NCI-H1048 (cell line): ENCODE measurements at places on chromosomes 2 and 18.

- peak; percentile 80 for DNase-seq
These were observed 16.4 kb downstream of the DYNAP start for GRCh38 chr18:54607213-54608027.

DNA sequence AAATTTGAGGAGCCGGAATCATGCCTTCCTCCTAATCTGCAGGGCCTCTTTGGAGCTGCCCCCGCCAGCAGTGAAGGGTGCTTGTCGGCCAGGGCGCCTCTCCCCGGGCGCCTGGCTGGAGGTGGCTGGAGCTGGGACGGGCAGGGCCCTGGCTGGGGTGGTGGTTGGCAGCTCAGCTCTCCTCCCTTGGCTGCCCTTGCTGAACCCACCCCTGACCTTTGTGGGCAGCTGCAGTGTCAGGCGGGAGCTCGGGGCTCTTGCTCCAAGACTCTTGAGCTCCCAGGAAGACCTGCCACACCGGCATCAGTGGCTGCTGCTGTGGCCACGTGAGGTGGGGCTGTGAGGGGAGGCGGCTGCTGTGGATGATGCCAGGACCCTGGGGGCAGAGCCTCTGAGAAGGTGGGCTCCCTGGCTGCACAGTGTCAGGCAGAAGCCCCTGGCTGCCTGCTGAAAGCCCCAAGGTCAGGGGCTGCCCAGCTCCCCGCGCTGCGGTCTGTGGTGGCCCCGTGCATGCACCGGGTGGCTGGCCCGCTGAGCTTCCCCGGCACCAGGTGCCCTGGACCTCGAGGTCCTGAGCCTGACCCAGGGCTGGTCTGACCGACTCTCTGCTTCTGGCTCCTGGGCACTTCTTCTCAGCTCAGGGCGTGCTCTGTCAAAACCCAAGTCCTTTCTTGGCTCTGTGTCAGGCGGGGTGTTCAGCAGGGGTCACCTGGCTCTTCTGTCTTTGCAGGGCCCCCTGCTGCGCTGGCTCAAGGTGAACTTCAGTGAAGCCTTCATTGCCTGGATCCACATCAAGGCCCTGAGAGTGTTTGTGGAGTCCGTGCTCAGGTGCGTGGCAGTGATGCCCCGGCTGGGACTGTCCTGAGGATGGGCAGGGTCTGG, 34.5 kb downstream of the PDIA6 start:
- DNase-seq = no peak

DNA sequence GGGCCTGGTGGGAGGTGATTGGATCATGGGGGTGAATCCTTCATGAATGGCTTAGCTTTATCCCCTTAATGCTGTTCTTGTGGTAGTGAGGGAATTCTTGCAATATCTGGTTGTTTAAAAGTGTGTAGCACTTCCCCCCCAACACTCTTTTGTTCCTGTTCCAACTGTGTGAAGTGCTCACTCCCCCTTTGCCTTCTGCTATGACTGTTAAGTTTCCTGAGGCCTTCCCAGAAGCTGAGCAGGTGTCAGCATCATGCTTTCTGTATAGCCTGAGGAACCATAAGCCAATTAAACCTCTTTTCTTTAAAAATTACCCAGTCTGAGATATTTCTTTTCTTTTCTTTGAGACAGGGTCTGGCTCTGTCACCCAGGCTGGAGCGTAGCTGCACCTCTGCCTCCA, 139.4 kb downstream of the RNF152 start:
- DNase-seq = no peak

- no peak for DNase-seq
These were observed 80.0 kb downstream of the ZNF516 start for GRCh38 chr18:76414936-76415621.

DNA sequence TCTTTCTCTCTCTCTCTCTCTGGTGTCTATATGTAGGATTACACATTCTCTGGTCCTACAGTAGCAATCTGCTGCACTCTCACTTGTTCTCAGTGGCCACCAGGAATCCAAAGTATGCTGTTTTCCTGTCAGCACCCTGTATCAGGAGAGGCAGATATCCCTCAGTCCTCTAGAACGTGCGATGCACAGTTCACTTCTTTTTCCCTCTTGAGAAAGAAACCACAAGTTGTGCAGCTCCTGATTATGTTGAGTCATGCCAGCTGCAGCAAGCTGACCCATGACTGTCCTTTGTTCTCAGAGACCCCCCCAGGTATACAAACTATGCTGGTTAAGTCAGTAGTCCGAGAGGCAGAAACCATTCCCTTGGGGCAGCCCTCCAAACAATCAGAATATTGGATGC, 54.6 kb downstream of the LANCL1 start:
- DNase-seq = no peak

DNA sequence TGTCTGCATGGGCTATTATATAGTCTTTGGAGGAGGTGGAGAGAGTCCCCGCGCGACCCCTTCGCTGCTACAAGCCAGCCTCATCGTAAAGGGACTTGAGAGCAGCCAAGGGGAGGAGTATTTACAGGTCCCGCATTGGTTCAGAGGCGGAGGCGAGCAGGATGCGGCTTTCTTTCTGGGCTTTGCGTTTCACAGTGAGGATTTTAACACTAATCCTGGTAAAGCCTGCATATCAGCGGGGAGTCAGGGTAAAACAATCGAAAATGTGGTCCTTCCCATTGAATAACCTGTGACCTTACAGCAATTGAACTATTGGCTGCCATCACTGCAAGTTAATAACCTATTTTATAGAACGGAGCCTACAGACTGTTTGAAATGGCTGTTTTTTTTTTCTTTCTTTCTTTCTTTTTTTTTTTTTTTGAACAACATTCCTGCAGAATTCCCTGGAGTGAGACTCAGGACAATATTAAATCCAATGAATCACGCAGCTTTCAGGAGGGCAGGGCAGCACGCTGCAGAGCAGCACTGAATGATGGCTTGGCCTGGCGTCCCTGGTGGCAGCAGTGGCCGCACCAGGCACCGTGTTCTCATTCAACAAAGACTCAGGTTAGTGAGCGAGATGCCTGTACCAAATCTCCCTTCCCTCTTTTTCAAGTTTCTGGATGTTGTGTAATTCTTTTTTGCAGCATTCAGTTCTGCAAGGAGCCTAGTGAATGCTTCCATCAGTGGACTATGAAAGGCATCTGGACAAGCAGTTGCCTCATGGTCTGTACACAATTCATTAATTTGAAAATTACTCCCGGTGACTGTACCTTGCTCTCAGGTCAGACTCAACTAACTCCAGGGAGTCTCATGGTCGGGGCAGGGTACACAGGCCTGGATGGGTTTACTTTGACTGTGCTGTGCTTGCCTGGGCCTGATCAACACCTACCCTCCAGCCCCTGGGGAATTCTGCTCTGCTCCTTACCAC, 19.8 kb downstream of the SMIM21 start:
- no peak for DNase-seq

DNA sequence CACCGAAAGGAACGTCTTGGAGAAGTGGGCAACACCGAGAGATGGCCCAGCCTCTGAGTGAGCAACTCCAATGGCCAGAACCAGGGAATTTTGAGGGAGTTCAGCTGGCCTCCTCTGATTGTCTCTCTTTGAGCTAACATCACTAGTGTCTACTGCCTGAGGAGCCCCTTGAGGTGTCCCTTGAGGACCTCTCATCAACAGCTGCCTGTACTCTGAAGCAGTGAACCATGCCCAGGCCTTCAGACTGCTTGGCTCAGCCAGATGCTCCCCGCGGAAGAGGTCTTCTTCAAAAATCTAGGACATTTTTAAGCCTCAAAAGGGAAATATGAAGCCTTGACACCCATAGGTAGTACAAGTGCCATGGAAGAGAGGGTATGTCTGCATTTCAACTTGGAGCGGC, 430.4 kb downstream of the TXNL1 start:
- DNase-seq = no peak

DNA sequence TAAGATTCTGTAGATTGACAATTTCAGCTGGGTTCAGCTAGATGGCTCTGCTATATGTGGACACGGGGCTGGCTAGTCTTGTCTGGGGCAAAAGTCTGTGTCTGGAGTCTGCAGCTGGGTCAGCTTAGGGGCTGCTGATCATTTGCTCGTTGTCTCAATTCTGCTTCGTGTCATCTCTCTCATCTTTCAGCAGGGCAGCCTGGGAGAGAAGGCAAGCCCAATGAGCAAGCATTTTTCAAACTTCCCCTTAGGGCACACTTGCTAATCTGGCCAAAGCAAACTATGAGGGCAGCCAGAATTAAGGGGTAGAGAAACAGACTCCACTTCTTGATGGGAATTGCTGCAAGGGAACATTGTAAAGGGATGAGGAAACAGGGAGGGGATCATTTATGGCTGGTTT, 462.6 kb downstream of the SLC4A3 start:
- DNase-seq = no peak

GRCh38 chr2:26786207-26787028, 562 bp downstream of the CENPA start:
- no peak for DNase-seq

DNA sequence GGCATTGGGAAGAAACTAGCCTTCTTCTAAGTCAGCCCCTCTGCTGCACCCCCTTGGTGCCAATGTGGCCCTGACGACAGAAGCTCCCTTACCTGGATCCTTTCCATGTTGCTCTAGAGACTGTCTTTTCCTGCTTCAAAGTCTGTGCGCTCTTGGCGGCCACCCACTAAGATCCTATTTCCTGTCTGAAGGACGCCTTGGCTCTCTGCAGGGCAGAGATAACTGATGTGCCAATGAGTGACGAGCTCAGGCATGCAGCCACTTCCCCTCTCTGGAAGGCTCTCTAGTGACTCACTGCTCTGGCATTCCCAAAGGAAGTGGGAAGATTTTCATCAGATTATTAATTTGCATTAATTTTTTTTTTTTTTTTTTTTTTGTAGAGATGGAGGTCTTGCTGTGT, 273.5 kb downstream of the CDH20 start:
- DNase-seq = no peak

GRCh38 chr2:189466656-189467055, 25.4 kb downstream of the WDR75 start:
- DNase-seq = no peak

- DNase-seq = no peak
These were observed 41.4 kb upstream of the YES1 start for GRCh38 chr18:853471-853870.

- no peak for DNase-seq
These were observed 87.7 kb downstream of the LIMS1 start for GRCh38 chr2:108621687-108622681.

GRCh38 chr2:147910990-147911473, 66.2 kb downstream of the ACVR2A start:
- DNase-seq = peak; percentile 28

GRCh38 chr2:220226076-220226475, 598.6 kb downstream of the SLC4A3 start:
- no peak for DNase-seq

GRCh38 chr2:168003876-168004275, 243.5 kb downstream of the STK39 start:
- DNase-seq = no peak
